ENCODE measurements at places on chromosomes 13 and 19.

DNA sequence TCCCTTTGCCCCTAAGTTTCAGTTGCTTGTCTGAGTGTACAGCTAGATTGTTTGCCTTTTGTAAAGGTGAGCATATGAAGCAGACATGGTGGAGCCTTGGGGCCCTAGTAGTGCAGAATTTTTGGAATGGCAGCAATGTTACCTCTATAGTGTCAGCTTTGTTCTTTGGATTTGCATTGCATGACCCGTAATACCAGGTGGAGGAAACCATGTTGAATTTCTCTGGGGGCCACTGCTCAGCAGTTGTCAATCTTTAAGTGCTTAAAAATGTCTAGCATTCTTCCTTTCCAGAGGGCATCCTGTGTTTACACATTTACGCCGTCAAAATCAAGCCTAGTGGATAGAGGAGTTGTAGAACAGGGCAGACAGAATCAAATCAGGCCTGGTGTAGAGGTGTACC, 303.3 kb downstream of the ATP8A2 start:
- DNase-seq = no peak

- DNase-seq = no peak
These were observed 1.1 kb upstream of the NFIC start for GRCh38 chr19:3365093-3365835.

DNA sequence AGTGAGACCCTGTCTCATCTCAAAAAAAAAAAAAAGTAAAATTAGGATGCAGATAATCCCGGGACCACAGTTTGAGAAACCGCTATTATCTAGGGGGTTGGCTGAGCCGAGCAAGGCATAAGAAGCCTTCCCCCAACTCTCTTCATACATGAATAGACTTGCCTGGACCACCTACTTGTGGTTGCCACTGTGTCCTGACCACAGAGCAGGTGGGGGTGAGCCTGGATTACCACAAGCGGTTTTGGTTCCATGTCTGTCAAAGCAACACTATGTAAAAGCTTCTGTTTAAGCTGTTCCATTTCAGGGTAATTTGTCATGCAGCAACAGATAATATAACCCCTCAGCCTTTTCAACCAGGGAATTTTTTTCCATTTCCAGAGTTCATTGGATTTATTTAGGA, 3.3 kb upstream of the NAPA start:
- peak; percentile 25 for DNase-seq

DNA sequence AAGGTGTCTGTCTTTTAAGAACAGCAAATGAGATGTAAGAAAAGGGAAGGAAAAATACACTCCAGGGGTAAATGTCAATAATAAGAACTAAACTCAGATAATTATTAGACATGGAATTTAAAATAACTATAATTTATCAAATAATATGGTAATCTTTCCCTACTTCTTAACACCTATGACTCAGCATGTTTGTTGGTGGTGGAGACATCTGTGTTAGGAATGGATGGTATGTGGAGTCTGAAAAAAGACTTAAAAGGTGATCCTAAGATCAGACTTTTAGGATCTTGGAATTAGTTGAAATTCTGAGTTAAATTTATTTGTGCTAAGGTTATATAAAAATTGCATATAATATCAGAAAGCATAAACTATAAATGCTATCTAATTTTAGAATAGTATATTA, 915.1 kb downstream of the SLITRK5 start:
- DNase-seq = no peak

- DNase-seq = no peak
These were observed 73.2 kb upstream of the SLC15A1 start for GRCh38 chr13:98825659-98826058.

All from stimulated activated CD8-positive, alpha-beta memory T cell treated with anti-CD3 and anti-CD28 coated beads, Interleukin-2, amount 100 ng/mL, for 1 hour (primary cell).